Brain pericyte (primary cell): ENCODE measurements at places on chromosomes 3 and 15.

DNA sequence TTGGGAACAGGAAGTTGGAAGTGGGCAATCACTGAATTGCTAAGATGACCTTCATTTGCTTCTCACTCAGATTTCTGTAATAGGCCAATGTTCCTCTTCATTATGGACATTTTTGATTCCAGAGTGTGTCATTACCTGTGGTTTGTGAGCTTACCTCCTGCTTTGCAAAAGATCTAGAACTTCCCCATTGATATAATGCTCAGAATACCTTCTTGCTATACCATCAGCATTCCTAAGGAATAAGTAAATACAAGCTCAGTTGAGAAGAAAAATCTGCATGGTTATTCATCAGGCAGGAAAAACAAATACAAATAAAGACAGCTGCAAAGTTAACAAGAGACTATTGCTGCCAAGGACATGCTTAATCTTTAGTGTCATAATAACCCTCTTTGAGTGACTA lies 5.6 kb upstream of the RPL14 start:
- no peak for DNase-seq

DNA sequence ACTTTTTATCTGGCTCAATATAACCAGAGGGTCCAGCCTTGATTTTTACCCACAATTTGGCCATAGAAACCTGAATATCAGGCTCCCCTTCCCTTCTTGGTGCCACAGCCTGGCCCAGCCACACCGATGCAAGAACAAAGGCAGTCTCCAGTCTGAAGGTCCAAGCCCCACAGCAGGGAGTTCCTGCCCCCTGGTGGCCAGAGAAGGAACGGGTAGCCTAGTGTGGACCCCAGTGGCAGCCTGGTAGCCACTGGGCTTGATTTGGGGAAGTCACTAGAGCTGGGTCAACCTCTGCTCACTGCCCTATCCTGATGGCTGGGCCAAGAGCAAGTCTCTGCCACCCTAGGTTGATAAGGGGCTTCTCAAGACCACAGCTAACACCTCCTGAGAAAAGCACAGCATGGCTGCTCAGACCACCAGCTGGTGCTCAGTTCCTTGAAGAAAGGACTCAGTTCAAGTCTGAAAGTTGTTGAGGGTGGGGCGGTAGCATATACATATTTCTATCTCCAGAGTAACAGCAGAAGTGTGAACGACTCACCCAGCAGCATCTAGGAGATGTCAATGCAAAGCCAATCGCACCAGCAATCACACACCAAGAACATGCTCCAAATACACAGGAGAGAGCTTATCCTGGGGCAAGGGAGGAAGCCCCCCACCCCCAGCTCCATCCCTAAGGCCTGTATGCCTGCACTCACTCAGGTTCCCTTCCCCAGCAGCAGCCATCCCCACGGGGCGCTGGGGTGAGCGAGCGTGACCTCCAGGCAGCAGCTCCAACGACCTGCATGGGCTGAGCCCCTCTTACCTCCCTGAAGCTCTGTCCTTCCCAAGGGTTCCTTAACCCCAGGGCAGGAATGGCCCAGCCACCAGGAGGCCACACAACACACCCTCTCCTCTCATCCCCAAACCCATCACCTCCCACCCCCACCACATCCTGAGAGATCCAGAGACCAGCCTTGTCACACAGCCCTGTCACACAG lies 7.6 kb downstream of the PFKFB4 start:
- DNase-seq = no peak

DNA sequence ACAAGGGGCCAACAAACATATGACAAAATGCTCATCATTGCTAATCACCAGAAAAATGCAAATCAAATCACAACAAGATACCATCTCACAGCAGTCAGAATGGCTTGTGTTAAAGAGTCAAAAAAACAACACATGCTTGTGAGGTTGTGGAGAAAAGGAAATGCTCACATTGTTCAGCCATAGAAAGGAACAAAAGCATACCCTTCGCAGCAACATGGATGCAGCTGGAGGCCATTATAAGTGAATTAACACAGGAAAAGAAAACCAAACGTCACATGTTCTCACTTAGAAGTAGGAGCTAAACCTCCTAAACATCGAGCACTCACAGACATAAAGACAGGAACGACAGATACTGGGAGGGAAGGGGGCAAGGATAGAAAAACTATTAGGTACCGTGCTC lies 678.4 kb upstream of the GRM7 start:
- no peak for DNase-seq

DNA sequence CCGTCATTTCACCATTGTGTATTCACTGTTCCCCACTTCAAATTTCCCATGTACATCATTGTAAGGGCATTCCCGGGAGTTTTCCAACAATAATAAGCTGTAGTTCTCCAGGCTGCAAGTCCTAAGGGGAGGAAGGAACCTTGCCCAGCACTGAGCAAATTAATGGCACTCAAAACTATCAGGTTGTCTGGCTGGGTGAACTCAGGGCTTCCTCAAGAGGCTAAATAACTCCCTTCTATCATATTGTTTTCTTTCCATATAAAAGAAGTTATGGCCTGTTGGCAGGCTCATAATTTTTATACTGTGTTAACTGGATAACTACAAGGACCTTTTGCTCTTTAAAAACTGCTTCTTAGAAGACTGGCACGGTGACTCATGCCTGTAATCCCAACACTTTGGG lies 71.4 kb downstream of the SEMA6D start:
- no peak for DNase-seq

DNA sequence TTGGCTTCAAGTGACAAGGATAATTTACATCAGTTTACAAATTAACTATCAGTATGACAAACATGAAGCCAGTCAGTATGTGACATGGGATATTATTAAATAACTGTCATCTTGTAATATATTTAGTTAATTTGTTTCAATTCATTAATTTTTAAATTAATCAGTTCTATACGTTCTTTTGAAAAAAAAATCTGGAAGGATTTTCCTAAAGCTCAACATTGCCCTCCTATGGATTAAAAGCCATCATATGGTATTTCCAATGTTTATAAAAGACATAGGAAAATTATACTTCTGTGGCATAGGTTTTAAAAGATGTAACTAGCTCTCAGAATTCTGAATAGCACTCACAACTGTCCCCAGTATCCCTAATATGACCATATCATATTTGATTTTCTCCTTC lies 134.4 kb downstream of the PLOD2 start:
- DNase-seq = no peak
